SJCRH30 (cell line): ENCODE measurements at places on chromosomes 13 and 19.

- DNase-seq, result no peak
Observed at GRCh38 chr13:99414048-99414995, 87.0 kb upstream of the TM9SF2 start.

- no peak for DNase-seq
Observed at GRCh38 chr19:18841400-18841799, 9.6 kb downstream of the UPF1 start.

- DNase-seq, result peak; percentile 15
Observed at GRCh38 chr19:383922-384798, 24.8 kb downstream of the C2CD4C start.

DNA sequence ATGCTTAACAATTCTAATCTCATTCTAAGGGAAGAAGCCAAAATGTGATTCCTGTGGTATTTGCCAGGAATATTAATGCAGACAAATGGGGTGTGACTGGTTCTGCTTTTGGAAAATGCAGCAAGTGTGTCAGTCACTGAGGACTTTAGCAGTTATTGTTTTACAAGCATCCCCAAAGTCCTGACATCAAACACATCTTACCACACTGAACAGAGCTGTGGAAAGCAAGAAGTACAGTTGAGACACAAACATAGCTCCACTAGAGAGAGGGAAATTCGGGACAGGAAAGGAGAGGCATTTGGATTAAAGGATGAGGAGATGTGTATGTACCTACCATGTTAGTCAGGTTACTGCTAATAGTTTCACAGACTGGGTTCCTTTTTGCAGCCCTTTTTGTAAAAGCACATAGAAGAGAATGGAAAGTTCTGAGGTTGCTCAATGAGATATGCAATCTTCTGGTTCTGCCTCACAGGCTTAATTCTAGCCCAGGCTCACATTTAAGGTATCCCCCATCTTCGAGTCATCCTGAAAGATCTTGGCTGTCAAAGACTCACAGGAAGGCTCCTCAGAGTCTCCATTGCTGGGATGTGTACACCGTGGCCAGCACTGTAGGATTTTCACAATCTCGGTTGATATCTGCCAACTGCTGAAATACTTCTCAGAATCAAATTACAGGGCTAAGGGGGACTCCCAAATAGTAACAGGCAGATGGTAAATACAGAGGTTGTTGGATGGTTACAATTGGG, 316.6 kb downstream of the DNAJC15 start:
- DNase-seq, result no peak
